Hematopoietic multipotent progenitor cell treated with erythropoietin and hydrocortisone succinate and interleukin-3 and kit ligand, for 8 days (in vitro differentiated cells): ENCODE measurements at places on chromosomes 7 and 10.

GRCh38 chr7:47039904-47040303, 542.0 kb downstream of the TNS3 start:
- no peak for DNase-seq

GRCh38 chr10:119101366-119102098, 2.4 kb upstream of the DENND10 start:
- DNase-seq = no peak

GRCh38 chr10:104429846-104430245, 76.2 kb downstream of the CFAP58 start:
- no peak for DNase-seq

DNA sequence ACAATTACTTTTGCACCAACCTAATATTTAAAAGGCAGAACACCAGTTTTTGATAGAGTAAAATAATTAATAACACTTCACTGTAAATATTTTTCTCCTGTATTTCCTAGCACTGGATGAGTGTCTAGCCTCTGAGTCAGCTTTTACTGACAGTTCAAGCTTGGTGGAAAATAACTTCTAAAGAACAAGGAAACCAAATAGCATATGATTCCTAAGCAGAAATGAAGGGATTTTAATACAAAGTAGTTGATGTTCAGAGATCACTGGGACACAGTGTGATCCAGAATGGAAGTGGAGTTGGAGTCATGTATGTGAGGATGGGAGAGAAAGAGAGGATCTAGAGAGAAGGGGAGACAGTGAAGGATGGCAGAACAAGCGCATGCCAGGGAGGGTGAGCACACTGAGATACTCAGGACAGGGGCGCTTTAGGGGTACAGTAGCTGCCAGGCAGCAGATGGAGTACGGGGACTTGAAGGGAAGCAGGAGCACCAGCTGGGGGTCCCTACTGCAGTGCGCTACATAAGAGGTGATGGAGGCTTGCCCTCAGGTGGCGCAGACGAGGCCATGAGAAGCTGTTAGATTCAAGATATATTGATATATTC, 117.9 kb upstream of the KLF6 start:
- DNase-seq = no peak

DNA sequence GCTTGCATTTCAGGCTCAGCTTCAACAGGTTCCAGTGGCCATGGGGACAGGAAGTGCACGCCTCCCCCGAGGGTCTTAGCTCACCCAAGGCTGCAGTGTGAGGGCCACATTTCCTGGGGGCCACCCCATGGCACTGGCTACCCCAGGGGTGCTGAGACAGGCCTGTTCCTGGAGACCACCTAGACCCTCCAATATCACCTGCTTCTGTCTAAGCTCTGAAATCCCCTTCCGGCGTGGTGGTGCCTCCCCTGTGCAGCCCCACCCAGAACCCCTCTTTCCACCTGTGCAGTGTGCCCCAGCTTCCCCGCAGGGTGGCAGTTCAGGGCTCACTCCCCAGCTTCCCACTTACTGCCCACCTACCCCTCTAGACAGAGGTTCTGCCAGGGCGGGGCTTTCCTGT, 83.1 kb downstream of the ADARB2 start:
- DNase-seq = no peak
